ENCODE measurements at places on chromosomes 1 and 21.

GRCh38 chr1:203511513-203511912 is 17.6 kb downstream of the OPTC start:
- DNase-seq, result no peak

DNA sequence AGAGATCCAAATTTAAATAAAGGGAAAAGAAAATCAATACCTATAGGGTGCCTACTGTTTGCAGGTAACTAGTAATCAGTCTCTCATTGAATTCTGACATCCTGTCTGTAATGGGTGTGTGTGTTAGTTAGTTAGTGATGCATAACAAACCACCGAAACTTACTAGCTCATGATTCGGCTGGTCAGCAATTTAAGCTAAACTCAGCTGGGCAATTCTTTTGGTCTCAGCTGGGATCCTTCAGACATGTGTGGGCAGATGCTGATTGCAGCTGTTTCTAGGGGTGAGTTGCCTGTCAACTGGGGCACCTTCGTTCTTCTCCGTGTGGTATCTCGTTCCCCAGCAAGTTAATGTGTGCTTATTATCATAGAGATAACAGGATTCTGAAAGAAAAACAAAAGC is 40.2 kb upstream of the ZNF124 start:
- DNase-seq, result no peak

DNA sequence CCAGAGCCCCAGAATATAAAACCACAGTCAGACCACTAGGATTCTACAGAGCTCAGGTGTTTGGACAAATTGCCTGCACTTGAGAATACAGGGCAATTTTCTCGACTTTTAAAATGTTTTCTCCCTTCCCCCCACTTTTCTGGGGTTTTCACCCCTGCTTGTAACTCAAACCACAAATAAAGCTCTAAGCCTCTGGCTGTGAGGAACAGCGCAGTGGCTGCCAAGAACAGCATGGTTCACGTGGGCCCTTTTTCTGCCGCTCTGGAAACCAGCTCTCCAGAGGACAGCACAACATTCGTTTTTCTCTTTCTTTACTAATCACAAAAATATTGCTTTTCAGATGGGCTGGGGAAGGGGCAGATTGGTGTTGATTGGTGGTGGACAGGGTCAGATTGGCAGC is 102.2 kb upstream of the JUN start:
- DNase-seq, result no peak

GRCh38 chr1:175015243-175015642 is 8.0 kb downstream of the MRPS14 start:
- no peak for DNase-seq

GRCh38 chr1:3003941-3004270 is 17.4 kb upstream of the ACTRT2 start:
- no peak for DNase-seq

DNA sequence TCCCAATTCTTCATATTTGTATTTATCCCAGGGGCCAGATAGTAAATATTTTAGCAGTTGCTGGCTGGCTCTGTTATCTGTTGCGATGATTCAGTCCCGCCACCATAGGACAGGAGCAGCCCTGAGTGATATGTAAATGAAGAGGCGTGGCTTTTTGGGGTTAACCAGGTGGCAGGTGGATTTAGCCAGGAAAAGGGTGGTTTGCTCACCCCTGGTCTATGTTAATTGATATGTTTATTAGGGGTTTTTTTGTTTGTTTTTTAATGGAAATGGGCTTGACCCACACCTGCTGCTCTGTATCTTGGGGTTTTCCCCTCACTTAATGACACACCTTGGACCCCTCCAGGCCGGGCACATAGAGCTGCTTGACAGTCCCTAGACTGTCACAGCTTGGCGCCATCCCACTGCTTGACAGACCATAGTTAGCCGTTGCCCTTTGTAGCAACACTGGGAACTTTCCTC is 62.8 kb downstream of the PIK3CD start:
- no peak for DNase-seq

DNA sequence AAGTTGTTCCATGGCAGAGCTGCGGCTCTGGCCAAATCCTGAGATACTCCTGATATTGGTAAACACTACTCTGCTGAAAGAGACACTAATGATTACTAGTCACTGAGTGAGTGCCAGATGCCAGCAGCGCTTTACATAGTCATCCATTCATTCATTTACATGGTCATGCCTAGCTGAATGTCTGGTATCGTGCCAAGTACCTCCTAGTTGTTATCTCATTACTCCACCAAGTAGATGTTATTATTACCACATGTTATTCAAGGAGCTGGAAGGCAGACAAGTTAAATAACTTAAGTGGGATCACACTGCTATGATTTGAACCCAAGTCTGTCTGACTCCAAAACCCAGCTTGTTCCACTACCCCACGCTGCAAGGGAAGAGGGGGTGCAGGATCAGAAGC is 4.7 kb downstream of the OLFML2B start:
- no peak for DNase-seq

GRCh38 chr1:222390181-222390580 is 157.7 kb downstream of the HHIPL2 start:
- DNase-seq, result no peak

DNA sequence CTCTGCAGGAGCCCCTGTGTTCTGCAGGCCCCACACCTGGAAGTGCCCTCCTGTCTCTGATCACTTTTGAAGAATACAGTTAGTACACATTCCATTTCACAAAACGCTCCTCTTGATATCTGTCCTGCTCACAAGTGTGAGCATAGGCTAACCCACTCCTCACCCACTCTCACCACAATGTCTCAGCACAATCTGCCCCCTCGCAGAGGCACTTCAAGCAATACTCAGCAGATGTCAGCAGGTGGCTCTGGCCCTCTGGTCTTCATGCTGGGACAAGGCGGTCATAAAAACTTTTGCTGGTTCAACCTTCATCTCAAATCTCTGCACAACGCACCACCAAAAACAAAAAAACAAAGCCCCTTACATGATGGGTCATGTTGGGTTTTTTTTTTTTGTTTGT is 671.2 kb downstream of the MATN1 start:
- DNase-seq, result no peak

GRCh38 chr1:23074012-23074411 is 54.7 kb downstream of the KDM1A start:
- DNase-seq, result no peak

DNA sequence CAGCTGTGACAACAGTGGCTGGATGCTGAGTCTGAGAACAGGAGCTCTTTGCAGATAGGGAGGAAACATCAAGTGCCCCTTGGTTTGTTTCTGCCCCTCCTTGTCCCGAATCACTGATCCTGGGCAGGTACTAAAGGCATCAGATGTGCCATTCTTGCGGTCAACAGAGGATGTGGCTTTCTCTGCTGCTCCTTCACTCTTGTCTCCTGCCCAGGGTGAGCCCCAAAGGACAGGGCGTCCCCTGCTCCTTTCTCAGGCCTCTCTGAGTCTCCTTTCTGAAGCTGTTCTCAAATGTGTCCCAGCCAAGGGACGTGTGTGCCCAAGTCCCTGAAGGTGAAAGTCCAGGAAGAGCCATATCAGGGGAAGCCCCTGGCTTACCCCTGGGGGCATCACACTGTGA is 31.7 kb downstream of the SLC37A1 start:
- DNase-seq, result no peak

DNA sequence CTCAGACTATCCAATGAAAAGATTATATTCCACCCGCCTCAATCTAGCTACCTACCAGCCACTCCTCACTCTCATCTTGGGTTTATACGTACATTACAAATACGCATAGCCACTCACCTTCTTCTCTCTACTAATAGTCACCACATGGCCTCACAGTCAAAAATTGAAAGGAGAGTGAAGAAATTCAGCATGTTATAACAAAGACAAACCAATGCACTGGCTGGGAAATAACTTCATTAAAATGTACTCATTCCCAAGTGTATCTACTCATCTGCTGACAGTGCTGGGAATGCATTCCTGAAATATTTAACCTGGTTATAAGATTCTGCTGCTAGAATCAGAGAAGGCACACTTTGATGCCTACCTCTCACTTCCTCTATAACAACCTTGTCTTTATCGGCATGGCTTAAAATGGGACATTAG is 6.5 kb downstream of the ZNF644 start:
- DNase-seq, result no peak

DNA sequence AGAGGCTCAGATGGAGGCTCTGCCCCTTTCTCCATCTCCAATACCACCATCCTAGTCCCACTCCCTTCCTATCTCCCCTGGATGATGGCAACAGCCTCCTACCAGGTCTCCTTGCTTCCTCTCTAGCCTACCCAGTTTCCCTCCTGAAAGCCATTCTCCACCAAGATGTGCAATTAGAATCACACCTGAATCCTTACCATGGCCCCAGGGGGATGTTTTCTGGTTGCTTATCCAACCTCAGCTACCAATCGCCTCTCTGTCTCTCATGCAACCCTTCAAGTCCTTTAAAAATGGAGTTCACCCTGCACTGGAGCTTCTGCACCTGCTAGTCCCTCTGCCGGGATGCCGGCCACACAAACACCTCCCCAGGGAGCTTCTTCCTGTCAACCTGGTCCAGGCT is 2.9 kb downstream of the RCAN1 start:
- DNase-seq, result no peak

DNA sequence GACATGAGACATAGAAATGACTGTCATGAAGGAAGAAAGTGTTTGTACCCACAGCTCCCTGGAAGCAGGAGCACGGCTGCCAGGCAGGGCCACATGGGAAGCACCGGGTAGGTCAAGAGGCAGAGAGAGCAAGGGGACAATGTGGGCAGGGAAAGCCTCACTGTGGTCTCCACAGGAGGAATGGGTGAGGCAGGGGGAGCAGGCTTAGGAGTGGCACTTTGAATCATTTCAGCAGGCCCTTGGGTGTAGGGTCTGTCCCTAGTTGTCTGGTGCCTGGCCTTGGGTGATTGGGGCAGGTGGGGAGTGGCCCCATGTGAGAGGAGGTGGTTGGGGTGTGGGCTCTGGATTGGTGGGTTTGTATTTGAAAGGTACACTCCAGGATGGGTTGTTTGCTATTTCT is 83.9 kb downstream of the PCBP3 start:
- DNase-seq, result no peak

- DNase-seq, result peak; percentile 88
Observed at GRCh38 chr1:1889847-1890505, 911 bp downstream of the GNB1 start.

DNA sequence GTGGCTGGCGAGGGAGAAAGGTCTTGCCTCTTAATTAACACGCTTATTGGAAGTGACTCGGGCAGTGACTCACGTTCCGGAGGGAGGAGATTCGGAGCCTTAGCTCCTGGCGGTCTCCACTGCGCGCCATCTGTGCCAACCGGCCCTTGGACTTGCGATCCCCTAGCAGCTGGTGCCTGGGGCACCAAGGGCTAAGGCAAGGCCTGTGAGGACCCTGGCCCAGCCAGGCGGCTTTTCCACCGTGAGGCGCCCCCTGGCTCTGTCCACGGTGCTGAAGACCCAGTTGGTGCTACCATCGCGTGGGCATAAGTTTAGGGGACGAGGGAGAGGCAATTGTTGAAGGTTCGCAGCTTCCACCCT is 1.3 kb upstream of the SYT6 start:
- peak; percentile 59 for DNase-seq

- no peak for DNase-seq
Observed at GRCh38 chr1:45894331-45894730, 90.9 kb downstream of the MAST2 start.

DNA sequence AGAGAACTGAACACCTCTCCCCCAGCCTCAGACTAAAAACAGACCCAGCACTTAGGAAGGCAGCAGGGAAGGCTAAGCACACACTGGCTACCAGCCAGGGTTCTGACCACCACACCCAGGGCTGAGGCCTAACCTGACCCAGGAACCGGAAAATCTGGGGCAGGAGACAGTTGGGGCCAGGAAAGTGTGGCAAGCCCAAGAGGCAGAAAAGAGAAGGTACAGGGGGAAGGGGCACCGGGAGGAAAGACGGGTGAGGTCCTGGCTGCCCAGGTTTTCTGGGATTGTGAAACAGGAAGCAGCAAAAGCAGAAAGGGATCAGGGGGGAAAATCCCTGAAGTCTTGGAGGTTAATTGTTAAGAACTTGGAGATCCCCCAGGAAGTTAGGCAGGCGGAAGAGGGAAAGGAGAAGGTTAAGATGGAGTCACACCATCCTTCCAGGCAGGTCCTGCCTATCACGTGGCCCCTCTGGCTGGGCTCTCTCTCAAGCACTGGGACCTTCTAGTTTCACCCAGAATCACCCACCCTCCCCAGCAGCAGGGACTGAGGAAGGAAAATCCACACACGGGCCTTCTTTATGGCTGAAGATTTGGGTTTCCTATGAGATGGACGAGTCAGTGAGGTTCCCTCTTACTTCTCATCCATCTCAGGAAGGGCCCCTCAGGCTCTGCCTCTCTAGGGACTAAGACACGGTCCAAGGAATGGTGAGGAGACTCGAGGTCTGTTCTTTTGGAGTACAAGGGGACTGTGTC is 2.6 kb downstream of the HDGF start:
- DNase-seq, result peak; percentile 98

DNA sequence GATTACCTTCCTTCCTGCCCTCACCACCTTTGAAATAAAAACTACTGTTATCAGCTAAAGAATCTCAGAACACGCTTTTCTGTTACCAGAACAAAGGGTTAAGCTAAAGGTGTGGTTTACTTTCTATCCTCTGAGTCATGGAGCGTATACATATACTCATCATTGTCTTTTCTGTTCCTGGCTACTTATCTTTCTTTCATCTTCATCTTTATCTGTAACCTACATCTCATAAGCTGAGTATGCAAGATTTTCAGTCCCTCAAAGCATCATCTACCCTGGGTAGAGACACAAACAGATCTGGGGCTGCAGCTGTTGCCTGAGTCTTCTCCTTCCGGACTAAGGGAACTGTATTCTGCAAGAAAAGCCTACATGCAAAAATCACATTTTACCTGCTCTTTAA is 75.6 kb downstream of the LMO4 start:
- no peak for DNase-seq

DNA sequence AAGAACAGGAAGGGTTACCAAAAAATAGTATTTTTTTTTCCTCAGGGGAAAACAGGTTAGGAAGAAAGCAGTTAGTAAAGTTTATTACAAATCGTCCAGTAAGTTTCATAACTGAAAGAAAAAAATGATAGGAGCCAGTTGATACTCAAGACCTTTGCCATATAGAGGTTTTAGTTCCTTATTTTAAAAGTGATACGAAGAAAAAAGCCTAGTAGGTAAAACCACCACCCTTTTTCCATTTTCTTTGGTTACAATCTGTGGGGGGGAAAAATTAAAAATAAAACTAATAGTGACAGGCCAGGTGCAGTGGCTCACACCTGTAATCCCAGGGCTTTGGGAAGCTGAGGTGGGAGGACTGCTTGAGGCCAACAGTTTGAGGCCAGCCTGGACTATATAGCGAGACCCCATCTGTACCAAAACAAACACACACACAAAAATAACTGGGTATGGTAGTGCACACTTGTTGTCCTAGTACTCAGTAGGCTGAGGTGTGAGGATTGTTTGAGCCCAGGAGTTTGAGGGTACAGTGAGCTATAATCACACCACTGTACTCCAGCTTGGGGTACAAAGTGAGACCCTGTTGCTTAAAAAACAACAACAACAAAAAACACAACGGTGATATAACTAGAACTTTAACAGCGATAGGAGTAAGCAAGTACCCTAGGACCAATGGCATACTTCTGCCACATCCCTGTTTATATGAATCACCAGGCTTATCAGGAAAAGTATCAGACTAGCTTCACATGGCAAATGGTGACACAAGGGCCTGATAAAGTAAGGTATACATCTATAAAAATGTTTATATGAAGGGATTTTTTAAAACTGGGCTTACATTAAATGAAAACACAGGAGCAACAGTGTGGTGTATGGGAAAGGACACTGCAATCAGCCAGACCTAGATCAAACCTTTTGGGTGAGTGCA is 5.4 kb downstream of the TMEM59 start:
- no peak for DNase-seq

All from CD14-positive monocyte (primary cell).